ENCODE measurements at places on chromosomes 16 and 17.

GRCh38 chr17:27576477-27577083 is 54.4 kb upstream of the LGALS9 start:
- DNase-seq: no peak

DNA sequence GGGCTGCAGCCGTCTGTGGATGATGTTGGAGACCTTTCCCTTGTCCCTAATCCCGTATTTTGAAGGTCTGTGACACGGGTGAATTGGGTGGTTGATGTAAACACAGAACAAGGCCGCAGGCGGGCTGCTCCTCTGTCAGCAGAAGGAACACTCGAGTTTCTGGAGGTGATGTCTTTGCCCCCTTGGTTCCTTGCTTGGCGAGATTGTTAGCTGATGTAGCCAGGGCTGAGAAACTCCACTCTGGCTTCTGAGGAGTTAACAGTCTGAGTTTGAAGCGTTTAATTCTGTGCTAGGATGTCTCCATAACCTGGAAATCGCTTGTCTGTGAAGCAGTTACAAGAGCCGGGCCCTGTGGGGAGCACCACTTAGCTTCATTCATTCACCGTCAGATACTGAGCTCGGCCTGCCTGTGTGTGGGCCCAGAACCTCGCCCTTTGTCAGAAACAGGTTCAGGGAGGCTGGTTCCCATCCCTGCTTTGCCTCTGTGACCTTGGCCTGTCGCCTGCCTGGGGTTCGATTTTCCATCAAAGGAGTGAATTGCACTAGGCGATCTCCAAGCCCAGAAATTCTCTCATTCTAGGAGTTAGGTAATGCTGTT is 1.3 kb downstream of the MAPK8IP3 start:
- DNase-seq: no peak

GRCh38 chr17:39001703-39002637 is 34.8 kb upstream of the FBXO47 start:
- no peak for DNase-seq

DNA sequence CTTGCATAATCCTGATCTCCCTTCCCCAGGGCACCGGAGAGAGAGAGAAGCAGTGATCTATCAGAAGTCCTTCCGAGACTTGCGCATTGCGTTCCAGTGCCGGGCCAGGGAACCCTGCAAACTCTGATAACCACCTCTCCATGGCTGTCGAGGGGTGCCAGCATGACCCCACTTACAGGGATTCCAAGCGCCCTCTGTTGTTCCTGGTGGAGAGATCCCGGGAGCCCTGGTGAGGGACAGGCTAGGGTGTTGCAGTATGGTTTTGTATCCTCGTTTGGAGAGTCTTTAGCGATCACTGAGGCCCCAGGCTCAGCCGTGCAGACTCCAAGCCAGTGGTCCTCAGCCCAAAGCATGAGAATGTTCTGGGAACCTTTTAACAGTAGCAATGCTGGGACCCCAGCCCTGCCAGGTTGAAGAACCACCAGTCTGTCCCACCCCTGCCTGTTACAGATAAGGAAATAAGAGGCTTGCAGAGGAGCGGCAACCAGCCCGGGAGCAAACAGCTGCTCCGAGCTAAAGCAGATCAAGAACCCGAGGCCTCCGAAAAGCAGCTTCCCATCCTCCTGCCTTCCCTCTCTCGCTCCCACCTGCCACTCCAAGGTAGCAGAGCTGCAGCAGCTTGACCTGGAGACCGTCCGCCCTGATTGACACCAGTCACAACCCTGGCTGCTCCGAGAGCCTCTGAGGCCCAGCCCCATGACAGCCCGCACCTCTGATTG is 150.3 kb upstream of the RPL38 start:
- peak; percentile 80 for DNase-seq

DNA sequence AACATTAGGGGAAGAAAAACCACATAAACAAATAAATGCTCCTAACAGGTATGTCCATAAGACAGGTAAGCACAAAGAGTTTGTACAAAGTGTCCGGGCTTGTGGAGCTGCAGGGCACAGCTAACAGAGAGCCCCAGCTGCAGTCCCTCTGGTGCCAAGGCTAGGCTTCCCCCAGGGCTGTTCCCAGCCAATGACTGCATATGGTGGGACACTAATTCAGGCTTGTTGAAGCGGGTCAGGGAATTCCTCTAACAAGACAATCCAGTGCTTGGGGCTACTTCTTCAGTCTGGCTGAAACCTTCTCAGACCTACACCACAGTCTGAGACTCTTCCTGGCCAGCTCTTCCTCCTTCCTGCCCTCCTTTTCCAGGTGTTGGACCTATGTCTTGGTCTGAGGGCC is 51.7 kb upstream of the ALDH3A1 start:
- DNase-seq: no peak

- no peak for DNase-seq
Measured at GRCh38 chr17:4998027-4998731, 429 bp downstream of the KIF1C start.

DNA sequence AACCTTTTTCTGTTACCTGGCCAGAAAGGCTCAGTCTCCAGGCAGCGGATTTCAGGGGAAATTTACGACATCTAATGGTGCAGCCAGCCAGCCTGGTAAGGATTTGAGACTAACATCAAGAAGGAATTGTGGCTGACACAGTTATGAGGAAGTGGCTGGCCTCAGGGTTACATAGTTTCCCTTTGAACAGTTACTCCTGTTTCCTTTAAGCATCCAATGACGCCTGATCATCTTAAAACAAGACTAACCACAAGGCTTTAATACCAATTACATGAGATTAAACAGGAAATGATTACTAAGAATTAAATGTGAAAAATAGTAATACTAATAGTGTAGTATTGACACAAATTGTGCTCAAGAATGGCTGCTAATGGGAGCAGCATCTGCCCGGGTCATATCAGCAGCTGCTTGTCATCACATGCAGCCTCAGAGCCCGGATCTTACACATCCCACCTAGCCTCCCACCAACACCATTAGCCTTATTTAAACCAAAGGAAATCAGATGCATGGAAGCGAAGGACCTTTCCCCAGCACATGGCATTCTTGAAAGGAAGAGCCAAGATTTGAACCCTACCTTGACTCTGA is 431.8 kb downstream of the PMP22 start:
- DNase-seq: no peak

DNA sequence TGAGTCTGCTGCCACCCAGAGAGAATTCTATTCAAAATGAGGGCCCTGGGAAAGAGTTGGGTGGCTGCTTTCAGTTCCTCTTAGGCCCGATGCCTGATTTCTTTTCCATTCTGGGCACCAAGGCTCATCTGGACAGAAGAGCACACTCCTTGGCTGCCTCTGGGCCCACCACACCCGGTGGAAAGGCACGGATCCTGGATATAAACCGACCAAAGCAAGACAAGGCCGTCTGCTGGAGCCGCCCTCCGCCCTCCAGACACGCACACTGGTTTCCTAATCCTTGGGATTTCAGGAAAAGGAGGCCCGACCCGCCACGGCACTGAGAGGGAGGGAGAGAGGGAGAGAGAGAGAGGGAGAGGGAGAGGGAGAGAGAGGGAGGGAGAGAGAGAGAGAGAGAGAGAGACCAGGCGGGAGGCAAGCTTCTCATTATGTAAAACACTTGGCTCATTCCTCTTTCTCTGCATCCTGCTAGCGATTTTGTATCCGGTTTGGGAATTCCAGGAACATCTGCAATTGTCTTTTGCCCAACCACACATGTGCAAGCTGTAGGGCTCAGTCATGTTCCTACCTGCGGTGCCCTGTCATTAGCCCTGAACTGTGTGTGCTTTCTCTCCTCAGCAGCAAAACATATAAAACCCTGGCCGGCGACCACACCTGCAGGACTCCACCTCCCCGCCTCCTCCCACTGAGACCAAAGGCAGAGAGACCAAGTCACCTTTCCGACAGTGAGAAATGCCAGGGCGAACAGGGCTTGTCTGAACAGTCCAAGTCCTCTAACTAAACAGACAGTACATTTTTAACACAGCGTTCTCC is 347.2 kb downstream of the SOX9 start:
- no peak for DNase-seq

DNA sequence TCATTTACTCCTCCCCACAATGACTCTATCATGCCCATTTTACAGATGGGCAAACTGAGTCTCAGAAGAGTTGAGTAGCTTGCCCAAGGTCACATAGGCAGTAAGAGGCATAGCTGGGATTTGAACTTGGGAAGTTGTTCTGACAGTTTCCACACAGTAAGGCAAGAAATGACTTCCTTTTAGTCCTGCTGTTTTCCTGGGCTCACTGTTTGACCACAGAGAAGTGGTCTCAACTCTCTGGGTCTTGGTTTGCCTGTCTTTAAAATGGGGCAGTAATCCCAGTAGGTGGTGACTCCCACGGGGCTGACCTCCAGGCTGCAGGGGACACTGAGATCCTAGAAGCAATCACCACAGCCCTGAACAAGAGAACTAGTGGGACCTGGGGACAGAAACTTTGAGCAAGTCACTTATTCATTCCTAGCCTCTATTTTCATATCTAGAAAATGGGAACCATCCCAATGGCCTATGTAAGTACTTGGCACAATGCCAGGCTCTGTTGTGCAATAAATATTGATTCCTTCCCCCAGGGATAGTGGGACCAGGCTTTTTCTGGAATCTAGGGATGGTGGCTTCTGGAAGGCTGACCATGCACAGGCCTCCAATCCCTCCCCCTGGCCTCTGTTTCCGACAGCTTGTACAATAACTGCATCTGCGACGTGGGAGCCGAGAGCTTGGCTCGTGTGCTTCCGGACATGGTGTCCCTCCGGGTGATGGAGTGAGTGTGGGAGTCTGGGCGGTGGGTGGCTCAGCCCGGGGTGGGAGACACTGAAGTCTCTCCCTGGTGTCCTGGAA is 20.5 kb downstream of the DEXI start:
- no peak for DNase-seq

DNA sequence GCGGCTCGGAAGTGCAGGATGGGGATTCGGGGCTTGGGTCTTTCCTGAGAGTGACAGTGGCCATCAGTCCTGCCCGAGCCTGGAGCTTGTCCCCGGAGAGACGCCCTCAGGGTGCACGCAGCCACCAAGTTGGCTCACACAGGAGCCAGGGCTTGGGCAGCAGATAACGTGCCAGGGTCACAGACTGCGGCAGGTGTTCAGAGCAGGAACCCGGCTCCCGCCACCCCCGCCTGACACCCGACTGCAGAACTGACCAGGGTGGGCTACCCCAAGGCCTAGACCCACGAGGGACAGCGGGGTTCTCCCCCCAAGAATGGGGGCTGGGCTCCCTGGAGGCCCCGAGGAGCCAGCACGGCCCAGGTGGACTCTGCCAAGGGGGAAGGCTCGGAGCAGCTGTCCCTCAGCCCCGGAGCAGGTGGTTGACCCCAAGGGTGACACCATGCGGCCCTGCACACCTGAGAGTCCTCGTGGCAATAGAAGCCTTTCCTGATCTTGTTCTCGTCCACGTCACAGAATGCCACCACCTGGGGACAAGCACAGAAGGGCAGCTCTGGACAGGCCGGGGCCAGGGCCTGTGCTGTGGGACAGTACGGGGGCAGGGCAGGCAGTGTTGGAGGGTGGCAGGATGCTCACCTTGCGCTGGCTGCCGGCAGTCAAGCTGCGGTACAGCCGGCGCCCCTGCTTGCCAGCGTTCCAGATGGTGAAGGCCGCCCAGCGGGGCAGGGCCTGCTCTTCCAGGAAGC is 117.1 kb upstream of the ZNF750 start:
- DNase-seq: peak; percentile 53

DNA sequence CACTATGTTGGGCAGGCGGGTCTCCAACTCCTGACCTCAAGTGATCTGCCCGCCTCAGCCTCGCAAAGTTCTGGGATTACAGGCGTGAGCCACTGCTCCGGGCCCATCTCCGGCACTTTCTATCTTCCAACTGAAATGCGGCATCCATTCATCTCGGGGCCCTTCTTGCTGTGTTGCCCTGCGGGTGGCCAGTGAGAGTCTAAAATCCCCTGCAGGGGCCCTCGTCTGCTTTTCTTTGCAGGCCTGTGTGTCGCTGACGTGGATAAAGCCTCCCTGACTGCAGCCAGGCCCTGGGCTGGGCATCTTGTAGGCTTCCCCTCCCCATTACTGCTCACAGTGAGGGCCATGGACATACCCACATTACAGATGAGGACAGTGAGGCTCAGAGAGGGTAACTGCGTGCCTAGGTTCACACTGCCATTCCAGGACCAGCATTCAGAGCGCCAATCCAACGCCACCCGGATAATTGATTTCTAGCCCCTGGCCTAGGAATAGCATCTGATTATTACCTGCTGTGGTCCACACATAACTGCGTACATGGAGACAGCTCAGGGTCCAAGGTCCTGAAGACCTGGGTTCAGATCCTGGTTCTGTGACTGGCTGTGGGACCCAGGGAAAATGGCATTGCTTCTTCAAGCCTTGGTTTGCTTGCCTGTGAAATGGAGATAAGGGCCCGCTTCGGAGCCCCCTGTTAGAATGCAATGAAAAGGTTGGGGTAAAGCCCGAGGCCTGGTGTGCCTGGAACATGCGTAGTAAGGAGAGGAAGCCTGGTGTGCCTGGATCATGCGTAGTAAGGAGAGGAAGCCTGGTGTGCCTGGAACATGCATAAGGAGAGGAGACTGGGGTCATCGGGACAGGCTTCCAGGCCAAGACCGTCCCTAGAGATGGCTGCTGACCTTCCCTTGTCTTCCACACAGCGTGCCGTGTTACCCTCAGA is 25.0 kb downstream of the CRISPLD2 start:
- no peak for DNase-seq

DNA sequence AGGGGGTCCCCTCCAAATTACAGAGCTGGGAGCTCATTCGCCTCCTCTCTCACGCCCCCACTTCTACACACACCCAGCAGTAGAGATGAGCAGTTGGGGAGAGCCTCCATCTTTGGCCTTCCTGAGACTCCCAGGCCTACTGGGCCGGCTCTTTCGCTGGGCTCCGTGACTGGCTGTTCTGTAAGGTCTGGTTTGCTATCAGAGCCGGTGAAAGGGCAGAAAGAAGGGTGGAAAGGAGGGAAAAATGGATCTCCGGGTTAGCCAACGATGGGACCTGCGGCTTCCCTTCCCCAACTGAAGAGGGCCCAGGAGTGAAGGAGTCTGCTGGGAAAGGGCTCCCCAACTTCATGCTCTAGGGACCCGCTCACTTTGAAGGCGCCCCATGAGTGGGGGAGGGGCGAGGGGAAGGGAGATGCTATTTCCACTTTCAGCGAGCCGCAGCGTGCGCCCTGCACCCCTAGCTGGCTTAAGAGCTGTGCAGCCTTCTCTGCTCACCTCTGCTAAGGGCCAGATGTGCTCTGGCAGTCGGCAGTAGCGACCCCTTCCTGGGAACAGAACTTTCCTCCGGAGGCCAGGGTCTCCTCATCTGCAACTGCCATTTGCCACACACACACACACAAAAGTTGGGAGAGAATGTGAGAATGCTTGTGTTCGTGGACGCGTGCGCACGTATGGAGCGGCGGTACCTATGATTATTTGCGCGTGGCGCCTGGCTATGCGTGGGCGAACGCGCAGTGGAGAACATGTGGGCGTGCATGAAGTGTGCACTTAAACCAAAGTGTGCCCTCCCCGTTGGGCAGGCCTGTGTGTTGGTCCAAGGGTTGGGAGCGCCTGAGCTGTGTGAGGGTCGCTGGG is 2.9 kb upstream of the FOXF1 start:
- DNase-seq: no peak

GRCh38 chr16:963913-964312 is 6.9 kb downstream of the LMF1 start:
- no peak for DNase-seq

GRCh38 chr17:50841949-50842354 is 6.6 kb downstream of the WFIKKN2 start:
- DNase-seq: peak; percentile 92

Measured in D341Med (cell line).